ENCODE measurements at places on chromosomes 6 and 20.

- no peak for DNase-seq
Observed at GRCh38 chr20:1291191-1291741, 25.2 kb downstream of the SNPH start.

- DNase-seq = no peak
Observed at GRCh38 chr6:117423754-117424153, 2.0 kb downstream of the ROS1 start.

DNA sequence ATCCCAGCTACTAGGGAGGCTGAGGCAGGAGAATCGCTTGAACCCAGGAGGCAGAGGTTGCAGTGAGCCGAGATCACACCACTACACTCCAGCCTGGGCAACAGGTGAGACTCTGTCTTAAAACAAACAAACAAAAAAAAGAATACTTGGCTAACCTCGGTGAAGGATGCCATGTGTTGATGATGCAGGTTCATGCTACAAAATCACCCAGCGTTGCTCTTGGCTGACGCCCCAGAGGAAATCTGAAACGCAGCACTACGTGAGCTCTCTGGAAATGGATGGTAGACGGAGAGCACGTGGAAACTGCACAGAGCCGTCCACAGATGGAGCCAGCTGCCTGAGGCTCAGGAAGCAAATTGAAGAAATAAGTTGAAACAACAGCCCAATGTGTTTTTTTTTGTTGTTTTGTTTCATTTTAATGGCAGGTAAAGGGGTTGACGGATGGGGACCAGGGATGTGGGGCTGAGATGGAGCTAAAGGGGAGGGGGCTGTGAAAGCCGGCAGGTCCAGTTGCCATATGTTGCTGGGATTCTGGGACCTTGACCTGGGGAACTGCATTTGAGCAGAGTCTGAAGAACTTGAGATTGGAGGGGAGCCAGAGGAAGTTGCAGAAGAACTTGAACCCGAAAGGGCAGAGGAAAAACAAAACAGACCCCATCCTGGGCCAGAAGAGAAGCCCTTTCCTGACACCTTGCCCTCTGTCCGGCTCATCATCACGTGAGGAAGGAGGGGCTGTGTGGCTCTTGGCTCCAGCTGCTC is 12.8 kb upstream of the MANBAL start:
- DNase-seq = no peak

DNA sequence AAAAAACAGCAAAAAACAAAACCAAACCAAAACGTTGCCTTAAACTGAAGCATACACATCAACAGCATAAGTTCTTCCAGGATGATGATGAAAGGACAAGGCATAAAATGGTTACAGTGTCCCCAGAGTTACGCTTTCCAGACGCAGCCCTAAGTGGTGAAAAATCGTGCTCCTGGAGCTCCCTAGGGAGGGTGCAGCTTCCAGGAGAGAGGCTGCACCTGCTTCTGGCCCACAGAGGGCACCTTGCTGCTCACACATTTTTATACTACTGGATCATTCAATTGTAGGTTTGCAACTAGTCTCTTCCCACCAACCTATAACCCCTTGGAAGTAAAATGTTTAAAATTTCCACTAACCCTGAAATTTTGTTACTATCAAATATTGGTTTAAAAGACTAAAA is 115.0 kb downstream of the PRKN start:
- DNase-seq = no peak

DNA sequence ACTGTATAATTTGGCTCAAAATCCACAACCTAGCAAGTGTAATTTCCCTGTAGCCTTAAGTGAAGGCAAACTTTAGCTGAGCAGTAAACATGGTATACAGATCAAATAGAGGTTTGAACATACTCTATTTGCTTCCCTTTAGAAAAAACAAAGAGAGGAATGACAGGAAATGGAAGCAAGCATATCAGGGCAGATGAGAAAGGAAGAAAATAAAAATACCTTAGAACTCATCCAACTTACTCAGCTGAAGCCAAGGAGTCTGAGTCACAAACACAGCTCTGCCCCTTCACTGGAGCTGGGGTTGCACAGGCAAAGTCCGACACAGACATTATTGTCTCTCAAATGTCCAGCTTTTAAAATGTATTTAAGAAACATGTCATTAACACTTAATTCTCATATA is 379.9 kb upstream of the IRAK1BP1 start:
- DNase-seq = no peak

- DNase-seq = no peak
Observed at GRCh38 chr20:54335299-54335698, 127.4 kb downstream of the PFDN4 start.

Measured in NCI-H460 (cell line).